Stimulated activated naive CD8-positive, alpha-beta T cell treated with anti-CD3 and anti-CD28 coated beads, Interleukin-15, Interleukin-2, amounts not matched to agents 100 U/mL and 50 U/mL, for 24 hours (primary cell): ENCODE measurements at places on chromosomes 11 and 22.

DNA sequence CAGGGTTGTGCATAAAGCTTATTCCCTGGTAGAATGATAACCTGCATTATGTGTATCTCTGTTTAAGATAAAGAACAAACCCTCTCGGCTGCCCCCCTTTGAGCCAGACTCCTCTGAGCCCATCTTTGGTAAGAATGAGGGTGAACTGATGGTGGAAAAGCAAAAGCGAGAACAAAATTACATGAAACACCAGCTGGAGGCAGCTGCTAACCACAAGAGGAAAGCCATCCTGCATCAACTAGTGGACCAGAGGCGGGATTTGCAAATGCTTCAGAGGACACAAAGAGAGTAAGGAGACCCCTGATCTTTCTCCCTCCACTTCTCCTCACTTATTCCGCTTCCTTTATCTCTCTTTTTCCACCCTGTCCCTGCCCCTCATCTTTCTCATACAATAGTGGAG is 40.3 kb downstream of the CCDC81 start:
- no peak for DNase-seq

GRCh38 chr22:24503137-24503842 is 8.2 kb downstream of the UPB1 start:
- DNase-seq = peak; percentile 78

DNA sequence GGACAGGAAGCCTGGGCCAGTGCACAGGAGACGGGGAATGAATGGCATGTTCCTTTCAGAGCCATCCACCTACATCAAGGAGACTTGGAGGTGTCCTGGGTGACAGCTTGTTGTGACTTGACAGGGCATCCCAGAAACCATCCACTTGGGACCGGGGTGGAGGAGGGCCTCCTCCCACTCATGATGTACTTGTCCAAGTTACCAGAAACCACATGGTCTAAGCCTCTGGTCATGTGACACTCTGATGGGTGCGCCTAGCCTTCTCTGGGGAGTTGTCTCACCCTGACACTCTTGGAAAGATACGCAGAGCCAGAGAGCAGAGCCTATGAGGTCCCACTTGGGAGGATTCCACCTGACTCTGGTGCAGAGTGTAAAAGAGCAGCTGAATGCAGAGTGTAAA is 21.6 kb upstream of the FXYD6 start:
- no peak for DNase-seq

- DNase-seq = no peak
Observed at GRCh38 chr11:3197878-3198528, 20.6 kb downstream of the MRGPRG start.

DNA sequence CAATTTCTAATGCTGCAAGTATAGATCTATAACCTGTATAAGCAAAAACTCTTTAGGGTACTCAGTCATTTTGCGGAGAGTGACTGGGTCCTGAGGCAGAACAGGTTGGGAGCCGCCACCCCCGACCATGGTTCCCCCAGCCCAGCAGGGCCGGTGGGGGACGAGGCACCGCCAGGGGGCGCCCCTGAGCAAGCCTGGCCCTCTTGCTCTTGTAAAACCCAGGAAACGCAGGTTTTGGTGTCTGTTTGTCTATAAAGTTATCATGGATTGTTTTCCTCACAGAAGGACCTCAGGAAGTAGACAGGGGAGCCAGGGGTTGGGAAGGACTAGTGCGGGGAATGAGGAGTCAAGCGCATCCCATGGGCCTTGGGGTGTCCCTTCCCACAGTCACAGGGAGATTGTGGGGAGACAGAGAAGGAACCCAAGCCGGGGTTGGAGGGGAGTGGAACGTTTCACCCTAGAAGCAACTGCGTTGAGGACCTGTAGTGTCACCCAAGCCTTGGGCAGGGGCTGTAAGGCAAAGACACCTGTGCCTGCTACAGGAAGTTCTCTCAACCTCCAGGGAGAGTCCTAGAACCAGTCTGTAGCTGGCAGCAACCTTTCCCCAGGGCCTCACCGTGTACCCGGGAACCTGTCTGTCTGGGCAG is 26.4 kb downstream of the KCTD17 start:
- DNase-seq = peak; percentile 94

- no peak for DNase-seq
Observed at GRCh38 chr11:95138448-95138847, 48.8 kb downstream of the ENDOD1 start.

GRCh38 chr22:20653012-20653794 is 120.7 kb upstream of the SERPIND1 start:
- DNase-seq = no peak

GRCh38 chr11:34682825-34683224 is 61.9 kb downstream of the EHF start:
- DNase-seq = no peak

DNA sequence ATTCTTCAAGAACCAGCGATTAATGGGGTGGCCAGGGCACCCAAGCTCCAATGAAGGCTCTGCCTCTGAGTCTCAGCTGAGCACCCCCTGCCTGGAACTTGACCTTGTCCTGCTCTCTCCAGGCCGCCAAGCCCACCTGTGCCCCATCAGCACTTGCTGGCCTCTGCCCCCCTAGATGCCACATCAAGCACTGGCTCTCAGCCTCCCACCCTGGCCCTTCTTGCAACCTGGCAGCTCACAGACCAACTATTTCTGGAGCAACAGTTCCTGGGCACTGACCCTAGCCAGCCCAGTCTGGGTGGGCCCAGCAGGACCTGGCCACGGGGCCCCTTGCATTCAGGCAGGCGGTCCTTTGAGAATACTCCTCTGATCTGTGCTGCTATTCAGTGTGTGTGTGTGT is 98.8 kb upstream of the PITPNB start:
- no peak for DNase-seq

GRCh38 chr22:17305076-17305475 is 64.2 kb upstream of the CECR2 start:
- no peak for DNase-seq

DNA sequence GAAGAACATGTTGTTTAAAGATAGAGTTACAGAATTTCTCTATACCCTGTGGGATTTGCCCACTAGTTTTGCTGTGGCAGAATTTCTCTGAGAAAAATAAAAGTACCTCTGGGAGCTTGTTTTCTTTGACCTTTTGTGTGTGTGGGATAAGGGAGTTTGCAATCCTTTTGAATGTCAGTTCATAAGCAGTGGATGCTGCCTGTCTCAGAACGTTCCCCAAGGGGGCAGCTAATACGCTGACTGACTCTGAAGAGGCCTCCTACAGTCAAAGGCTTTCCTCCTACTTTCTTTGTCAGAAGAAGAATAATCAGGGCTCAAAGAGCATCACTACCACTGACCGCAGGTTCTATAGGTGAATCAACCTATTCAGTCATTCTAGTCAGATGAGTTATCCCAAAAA is 140.6 kb downstream of the AASDHPPT start:
- no peak for DNase-seq

DNA sequence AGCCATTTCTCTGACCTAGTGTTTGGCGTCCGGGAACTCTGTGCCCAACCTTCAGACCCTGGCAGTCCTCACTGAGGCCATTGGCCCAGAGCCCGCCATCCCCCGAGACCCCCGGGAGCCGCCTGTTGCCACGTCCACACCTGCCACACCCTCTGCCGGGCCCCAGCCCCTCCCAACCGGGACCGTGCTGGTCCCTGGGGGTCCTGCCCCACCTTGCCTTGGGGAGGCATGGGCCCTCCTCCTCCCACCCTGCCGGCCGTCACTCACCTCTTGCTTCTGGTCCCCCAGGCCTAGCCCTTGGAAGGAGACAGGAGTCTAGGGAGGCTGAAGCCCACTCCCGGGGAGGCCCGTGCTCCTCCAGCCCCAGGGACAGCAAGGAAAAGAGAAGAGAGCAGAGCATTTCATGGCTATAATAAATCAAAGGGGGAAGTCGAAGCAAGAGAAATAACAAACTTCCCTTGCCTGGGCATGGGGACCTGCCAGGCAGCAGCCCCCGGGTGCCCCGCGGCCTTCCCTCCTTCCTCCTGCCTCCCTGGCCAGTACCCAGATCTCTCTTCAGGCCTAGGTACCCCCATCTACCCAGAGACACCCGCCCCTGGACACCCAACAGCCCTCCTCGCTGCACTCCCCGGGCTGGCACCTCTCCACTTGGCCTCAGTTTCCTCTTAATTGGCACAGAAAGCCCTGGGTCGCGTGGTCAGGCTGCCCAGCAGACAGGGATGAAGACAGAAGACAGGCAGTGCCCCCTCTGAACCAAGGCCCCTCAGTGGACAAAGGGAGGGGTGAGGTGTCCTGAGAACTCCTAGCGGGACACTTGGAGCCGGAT is 13.0 kb upstream of the SLC39A13 start:
- DNase-seq = no peak

GRCh38 chr11:72932132-72932570 is 117.9 kb downstream of the ATG16L2 start:
- no peak for DNase-seq

GRCh38 chr11:102836290-102836875 is 7.0 kb downstream of the MMP3 start:
- no peak for DNase-seq

GRCh38 chr11:41201156-41201555 is 258.3 kb downstream of the LRRC4C start:
- DNase-seq = peak; percentile 20

DNA sequence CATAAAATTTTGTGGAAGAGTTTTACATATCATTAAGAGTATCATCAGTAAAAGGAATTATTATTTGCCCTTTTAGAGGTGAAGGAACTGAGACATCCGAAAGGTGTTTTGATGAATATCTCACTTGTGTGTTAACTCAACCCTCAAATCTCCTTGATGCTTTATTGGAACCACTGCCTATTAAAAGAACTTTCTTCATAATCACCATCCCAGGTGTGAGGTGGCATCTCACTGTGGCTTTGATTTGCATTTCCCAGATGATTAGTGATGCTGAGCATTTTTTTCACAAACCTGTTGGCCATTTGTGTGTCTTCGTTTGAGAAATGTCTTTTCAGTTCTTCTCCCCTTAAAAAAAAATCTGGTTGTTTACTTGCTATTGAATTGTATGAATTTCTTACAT is 134.0 kb upstream of the SYN3 start:
- DNase-seq = no peak

GRCh38 chr11:17923217-17923616 is 89.6 kb downstream of the SERGEF start:
- no peak for DNase-seq

GRCh38 chr11:129973068-129973467 is 29.6 kb downstream of the PRDM10 start:
- no peak for DNase-seq

GRCh38 chr22:42500836-42501179 is 18.8 kb downstream of the RRP7A start:
- DNase-seq = no peak

- no peak for DNase-seq
Observed at GRCh38 chr11:128916037-128916572, 24.9 kb downstream of the KCNJ5 start.

DNA sequence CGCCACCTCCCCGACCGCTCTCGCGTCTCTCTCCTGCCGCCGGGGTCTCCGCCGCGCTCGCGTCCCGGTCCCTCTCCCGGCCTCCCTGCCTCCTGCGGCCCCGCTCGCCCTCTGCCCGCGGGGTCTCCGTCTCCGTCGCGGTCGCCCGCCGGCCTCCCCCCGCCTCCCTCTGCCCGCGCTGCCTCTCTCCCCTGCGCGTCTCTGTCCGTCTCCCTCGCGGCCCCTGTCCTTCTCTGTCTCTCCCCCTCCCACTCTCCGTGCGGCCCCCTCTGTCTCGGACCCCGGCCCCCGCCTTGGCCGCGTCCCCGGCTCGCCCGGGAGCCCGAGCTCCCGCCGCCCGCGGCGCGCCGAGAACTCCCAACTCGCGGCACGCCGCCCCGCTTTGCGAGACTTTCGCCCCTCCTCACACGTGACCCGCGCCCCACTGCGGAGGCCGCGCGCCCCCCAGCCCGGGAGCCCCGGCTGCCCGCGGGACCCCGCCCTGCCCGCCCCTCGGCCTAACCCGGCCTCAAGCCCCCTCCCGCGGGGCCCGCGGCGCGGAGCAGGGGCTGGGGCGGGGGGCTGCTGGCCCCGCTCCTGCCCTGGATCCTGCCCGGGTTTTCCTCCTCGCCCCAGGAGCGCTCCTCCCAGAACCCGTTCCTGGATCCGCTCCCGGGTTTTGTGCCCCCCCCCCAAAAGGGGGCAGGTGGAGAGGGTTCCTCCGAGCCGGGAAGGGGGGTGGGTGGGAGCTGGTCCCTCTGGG is 702 bp upstream of the KCNJ4 start:
- peak; percentile 36 for DNase-seq

DNA sequence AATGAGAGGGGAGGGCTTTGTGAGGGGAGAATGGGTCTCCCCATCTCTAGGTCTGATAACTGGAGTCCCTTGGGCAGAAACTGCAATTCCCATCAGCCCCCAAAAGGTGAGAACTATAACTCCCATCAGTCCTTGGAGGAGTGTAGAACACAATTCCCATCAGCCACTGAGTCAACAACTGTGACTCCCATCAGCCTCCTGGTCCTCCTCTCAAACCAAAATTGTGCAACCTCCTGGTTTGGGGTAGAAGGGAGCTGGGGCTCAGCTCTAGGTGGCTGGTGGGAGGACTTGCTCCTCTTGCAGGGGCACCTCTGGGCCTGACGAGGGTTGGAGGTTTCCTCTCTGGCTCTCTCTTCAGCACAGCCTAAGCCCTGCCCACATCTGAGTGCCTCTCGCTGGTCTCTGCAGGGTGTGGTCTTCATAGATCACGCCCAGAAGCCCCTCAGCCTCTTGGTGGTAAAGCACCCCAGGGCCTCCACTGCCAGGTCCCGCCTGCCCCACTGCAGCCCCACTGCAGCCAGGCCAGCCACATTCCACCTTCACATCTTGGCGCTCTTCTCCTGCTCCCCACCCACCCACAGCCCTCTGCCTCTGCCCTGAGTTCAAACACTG is 18.5 kb downstream of the SLC22A12 start:
- no peak for DNase-seq

DNA sequence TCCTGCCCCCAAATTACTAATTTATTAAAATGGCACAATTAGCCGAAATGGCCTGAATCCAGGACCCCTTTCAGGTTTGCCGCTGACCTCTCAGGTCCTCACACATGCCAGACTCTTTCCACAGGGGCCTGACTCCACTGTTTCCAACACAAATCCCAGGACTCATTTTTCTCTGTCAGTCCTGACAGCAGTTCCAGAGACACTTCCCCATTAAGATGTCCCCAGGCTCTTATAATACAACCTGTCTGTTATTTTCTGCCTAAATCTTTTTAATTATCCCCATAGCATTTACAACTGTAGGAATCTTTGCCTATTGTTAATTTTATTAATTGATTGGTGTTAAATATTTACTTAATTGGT is 9.4 kb upstream of the IGLL5 start:
- no peak for DNase-seq

GRCh38 chr11:48052183-48053044 is 72.1 kb downstream of the PTPRJ start:
- no peak for DNase-seq

DNA sequence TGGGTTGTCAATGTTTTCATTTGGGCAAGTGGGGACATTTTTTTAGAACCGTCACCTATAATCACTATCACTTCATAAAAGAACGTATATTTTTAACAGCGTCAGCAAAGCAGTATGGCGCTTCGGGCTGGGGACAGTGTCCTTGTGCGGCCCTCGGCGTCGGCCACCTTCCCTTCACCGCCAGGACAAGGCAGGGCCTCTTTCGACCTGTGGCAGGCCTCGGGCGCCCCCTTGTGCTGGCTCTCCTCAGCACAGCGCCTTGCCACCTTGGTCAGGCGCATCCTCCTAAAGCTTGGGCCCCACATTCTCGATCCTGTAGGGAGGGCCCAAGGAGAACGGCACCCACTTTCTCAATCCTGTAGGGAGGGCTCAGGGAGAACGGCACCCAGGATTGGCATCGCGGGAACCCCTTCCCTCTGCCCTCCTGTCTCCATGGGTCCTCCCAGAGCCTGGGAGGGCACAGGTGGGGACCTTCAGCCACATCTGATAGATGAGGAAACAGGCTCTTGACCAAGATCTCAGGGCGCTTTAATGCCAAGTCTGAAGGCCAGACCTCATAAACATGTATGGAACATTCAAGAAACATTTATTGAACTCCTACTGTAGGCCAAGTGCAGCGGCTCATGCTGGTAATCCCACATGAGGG is 11.5 kb upstream of the FADD start:
- peak; percentile 73 for DNase-seq
